Left colon (tissue), 2 donors: ENCODE measurements at places on chromosomes 7 and 10.

- DNase-seq = no peak
These were observed 319.5 kb downstream of the PLXNA4 start for GRCh38 chr7:132256721-132257212.

- DNase-seq = no peak
These were observed 436.3 kb upstream of the NPVF start for GRCh38 chr7:25664593-25664992.

DNA sequence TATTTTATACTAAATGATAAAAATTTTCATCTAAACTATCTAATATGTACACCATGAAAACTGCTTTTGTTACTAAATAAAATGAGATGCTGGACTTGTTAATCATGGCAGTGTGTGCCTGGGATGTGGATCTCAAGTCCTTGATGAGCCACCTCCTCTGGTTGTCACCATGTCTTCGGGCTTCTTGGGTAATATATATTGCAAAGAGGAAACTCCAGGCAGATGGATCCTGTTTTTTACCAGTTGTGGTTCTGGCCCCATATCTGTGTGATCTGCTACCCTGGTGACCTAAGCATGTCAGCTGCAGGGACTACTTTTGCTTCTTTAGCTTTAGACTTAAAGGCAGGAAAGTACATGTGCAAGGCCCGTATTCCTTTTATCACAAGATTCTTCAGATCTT lies 46.2 kb downstream of the TMEM60 start:
- no peak for DNase-seq

DNA sequence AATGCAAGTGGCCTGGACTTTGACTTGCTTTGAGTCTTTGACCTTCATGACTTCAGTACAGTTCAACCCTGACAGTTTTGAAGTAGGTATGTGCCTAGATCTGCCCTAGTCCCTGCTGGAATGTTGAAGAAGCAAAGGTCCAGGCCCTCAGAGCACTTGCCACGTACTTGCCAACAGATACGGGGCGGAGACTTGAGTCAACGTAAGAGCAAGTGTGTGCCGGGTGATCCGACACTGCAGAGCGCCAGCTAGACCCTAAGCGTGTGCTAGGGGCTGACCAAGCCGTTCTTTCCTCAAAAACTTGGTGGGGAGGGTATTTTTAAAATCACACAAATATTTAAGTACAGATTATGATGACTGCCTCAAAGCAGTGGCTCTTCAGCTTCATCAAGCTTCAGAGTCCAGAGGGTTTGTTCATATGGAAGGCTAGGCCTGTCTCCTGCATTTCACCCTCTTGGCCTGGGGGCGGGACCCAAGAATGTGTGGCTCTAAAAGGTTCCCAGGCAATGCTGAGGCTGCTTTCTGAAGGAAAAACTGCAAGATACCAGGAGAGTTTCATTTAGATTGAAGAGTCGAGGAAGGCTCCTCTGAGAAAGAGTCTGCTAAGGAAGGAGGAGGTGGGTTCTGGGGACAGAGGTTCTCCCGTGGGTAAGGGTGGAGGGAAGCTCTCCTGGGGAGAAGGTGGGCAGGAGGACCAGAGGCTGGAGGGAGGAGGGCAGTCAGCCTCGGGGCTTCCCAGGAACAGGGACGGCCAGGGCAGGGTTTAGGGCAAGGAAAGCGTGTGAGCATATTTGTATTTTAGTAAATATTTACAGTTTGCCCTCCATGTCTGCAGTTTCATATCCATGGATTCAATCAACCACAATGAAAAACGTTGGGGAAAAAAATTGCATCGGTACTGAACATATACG lies 160.3 kb downstream of the EGFR start:
- no peak for DNase-seq

DNA sequence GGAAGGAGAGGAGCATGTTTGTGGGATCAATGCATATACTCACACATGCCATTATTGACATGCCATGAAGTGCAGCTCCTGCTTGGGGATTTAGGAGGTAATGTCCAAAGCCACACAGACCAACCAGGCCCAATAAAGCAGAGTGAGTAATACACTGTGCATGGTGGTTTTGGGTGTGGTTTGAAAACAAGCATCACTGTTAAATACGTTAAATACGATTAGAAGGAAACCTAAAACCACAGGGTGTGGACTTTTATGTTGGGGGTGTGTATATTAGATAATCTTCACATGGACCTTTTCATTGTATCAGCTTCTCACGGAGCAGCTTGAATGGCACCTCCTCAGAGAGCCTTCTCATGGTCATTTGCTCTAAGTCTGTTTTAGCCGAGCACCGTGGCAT lies 10.4 kb upstream of the EIF3A start:
- peak; percentile 56 for DNase-seq

- no peak for DNase-seq
These were observed 25.3 kb downstream of the DNMBP start for GRCh38 chr10:99984211-99985034.

GRCh38 chr7:121545418-121545817 lies 149.3 kb upstream of the FAM3C start:
- DNase-seq = no peak

- no peak for DNase-seq
These were observed 51.3 kb downstream of the PRTFDC1 start for GRCh38 chr10:24900888-24901685.

DNA sequence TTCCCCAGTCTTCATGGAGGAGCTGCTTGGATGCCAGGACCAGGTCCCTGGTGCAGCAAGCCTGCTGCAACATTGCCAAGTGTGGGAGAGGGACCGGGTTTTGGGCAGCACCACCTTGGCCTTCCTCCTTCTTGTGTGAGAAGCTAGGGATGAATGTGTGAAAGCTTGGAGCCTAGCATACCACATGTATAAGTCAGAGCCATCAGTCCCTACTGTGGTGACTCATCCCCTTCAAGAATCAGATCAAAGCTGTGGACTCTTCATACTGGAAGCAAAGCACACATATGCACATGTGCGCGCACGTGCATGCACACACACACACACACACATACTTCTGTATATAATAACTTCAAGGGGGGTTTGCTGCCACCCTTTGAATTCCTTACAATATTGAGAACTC lies 527.8 kb downstream of the LRMDA start:
- DNase-seq = no peak

DNA sequence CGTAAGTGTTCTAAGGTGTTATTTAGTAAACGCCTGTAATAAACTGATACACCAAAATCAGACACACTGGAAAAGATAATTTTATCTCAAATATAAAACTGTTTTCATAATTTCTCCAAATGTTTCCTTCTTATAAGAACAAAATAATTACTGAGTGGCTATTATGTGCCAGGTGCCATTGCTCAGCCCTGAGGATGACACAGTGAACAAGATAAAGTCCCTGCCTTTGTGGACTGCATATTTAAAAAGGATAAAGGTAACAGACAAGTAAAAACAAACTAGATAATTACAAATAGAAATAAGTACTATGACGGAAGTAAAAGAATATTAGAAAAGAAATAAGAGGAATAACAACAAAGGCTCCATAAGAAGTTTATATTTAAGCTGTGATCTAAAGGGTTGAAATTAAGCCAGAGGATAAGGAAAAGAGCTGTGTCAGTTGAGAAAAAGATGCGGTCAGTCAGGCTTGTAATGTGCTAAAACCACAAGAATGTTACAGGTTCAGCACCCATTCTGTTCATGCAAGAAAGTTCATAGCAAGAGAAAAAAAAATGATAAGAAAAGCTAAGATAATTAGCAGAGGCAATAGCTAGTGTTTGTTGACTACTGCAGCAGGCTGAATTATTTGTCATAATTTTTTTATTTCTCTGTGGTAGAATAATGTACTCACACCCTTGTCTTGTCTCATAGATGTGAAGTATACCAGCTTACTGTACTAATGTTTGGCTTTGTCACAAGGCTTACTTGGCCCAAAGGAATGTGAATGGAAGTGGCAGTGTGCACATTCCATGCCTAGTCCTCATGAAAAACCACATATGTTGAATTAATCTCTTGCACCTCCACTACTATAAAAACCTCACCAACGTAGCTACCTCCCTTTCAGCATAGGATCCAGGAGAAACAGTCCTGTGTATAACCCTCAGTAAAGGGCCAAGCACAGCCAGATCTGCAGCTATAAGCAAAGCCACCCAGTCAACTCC lies 75.1 kb downstream of the CRPPA start:
- no peak for DNase-seq

DNA sequence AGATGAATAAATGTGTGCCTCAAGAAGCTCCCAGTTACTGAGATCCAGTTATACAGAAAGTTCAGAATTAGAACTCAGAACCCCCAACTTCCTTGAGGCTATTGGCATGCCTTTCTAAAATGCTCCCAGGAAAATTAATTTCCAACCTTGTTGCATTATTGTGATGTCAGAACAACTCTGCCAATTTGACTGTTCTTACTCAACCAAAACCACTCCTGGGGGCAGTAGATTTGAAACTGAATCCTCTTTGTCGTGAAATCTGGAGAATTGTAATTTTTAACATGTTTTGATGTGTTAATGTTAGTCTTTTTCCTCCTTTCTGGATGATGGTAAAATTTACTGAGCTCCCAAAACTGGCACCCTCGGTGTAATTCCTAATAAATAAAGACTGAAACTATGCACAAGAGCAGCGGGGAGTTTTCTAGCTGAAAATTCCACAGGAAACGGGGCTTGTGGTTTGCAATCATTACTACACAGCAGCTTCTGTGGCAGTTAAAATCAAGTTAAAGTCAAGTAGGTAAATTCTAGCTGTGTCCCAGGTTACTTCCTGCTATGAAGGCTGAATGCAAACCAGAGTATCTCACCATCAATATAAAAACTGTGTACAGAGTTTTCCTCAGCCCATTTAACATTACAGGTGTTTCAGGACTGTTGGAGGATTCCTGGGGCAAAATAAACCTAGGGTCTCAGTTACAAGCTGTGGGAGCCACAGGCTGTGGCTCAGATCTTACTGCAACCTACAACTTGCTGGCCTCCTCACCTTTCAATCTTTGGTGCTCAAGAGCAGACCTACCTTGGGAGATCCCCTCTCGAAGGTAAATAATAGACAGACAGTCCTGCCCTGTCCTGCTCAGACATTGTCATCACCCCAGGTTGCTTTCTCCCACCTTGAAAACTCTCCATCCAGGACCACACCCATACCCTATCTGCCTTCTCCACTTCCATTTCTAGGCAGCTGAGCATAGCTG lies 156.3 kb upstream of the KMT2E start:
- no peak for DNase-seq

- DNase-seq = no peak
These were observed 38.2 kb downstream of the ZNF679 start for GRCh38 chr7:64266341-64266919.

GRCh38 chr7:7793921-7794320 lies 75.5 kb upstream of the RPA3 start:
- no peak for DNase-seq

- no peak for DNase-seq
These were observed 13.6 kb downstream of the LYZL1 start for GRCh38 chr10:29302499-29302898.

- no peak for DNase-seq
These were observed 35.5 kb upstream of the CC2D2B start for GRCh38 chr10:95872158-95872711.

DNA sequence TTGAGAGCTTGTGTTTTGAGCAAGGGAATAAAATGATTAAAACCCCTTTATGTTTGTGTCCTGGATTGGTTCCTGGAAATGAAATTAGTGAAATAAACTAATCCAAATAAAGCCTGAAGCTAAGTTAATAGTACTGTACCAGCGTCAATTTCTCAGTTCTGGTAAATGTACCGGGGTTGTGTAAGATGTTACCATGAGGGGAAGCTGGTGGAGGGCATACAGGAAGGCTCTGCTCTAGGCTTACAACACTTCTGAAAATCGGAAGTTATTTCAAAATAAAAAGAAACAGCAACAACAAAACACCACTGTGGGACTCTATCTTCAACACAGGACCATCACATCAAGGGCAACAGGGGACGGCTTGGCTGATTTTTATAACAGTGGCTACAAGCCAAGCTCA lies 257.0 kb downstream of the CREB5 start:
- no peak for DNase-seq

DNA sequence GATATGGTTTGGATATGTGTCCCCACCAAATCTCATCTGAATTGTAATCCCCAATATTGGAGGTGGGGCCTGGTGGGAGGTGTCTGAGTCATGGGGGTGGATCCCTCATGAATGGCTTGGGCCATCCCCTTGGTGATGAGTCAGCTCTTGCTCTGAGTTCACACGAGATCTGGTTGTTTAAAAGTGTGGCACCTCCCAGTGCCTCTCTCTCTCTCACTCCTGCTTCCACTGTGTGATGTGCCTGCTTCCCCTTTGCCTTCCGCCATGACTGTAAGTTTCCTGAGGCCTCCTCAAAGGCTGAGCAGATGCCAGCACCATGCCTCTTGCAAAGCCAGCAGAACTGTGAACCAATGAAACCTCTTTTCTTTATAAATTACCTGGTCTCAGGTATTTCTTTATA lies 4.8 kb upstream of the GCK start:
- DNase-seq = no peak

GRCh38 chr10:89567576-89568245 lies 32.3 kb upstream of the SLC16A12 start:
- DNase-seq = no peak

DNA sequence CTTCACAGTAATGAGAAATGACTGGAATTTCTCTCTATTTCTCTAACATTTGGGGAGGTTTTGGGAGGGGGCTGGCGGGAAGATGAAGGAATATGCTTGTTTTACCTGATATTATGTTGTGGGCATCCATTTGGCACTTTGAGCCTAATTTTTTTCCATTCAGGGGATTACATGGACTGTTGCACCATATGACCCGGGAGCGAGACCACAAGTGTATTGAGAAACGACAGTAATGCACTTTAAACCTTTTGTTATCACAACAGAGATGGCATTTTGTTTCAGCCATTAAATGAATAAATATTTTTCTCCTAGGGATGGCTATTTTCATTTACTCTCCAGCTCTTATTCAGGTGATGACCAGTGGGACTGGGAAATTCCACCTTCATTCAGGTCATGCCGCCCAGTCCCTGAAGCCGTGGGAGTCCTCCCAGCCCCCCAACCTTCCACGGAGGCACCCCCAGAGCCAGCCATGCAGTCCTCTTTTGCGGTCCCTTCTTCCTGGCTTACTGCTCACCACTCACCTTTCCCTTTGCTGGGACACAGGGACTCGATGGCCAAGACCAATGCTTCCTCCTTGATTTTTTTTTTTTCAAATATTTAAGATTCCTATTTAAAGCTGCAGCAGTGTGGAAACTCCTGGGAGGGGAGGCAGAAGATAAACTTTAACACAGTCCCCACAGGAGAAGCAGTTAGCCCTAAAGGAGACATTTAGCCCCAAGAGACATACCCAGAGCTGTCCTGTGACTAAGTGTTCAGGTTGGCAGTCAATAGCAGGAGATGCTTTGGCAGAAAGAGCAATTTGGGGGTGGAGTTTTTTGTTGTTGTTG lies 190.9 kb upstream of the YAE1 start:
- no peak for DNase-seq

- DNase-seq = peak; percentile 86
These were observed 783 bp downstream of the ANLN start for GRCh38 chr7:36390199-36391090.

GRCh38 chr10:78859266-78859665 lies 209.5 kb upstream of the ZMIZ1 start:
- no peak for DNase-seq

DNA sequence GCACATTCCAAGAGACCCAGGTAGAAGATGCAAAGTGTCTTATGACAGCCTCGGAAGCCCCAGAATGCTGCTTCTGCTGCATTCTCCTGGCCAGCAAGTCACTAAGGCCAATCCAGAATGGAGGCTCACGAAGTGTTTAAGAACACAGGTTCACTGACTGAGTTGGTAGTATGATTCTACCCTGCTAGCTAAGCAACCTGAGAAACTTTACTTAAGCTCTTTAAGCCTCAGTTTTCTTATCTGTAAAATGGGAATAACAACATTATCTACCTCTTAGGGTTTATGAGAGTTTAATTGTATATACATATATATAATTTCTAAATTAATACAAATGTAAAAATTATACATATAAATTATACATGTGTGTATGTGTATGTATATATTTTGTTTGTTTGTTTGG lies 22.8 kb upstream of the SAMD8 start:
- DNase-seq = no peak
